ENCODE measurements at places on chromosomes 2 and 18.
A peak's percentile ranks its signal among the peaks of the same experiment; 100 is the strongest.

GRCh38 chr2:218371983-218372350, 10.1 kb upstream of the SLC11A1 start:
- DNase-seq = no peak

GRCh38 chr2:72827966-72828646, 2.3 kb upstream of the EXOC6B start:
- peak; percentile 41 for DNase-seq

DNA sequence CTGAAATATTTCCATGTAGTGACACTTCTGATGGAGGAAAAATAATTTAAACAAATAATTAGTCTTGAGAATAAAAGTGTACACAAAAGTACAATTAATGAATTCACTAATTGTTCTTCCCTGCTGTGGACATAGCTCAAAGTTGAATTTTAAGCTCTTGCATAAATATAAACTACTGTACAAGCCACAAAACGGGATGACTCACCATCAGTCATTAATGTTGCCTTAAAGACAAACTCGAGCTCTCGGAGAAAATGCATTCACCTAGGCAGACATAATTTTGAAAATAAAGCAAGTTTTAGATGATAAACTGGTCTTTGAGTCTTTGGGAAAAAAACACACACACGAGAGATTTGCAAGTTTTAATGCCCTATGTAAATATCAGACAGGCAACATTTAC, 436.4 kb downstream of the ZNF521 start:
- DNase-seq = peak; percentile 3

- no peak for DNase-seq
Observed at GRCh38 chr2:222250313-222250712, 48.5 kb downstream of the PAX3 start.

GRCh38 chr18:79853303-79853992, 55.7 kb downstream of the KCNG2 start:
- no peak for DNase-seq

DNA sequence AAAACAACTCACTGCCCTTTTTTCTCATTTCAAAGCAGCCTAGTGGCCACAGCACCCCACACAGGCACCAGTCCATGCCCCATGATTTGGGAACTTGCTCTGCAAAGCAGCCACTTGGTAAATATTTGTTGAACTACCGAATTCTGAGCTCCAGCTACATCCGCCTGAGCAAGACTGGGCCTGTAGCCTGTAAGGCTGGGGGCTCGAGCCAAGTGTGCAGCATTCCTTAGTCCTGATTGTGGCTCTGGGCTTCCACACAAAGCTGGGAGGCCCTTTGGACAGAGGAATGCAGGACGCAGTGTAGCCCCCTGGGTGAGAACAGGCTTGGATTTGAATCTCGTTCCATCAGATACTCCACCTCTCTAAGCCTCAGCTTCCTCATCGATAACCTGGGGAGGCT, 88.4 kb downstream of the ACTR2 start:
- no peak for DNase-seq

DNA sequence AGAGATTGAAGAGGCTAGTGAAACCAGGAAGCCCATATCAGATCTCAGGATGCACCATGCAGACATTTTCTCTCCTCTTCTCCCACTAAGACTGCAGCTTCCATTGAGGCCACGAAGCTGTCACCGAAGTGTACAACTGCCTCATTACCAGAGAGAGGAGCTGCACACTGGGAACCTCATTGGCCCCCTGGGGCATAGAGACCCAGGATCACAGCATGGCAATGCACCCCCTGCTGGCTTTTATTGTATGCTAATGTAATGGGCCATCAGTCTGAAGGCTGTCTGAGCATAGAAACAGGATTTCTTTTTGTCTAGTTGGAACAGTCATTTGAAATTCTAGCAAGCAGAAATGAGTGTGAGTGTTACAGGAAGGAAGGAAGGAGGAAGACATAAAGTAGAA, 861.6 kb upstream of the CELF4 start:
- DNase-seq = no peak

- DNase-seq = no peak
Observed at GRCh38 chr2:230155359-230155758, 64.4 kb downstream of the SP110 start.

- DNase-seq = no peak
Observed at GRCh38 chr2:23354554-23354953, 30.4 kb upstream of the KLHL29 start.

- DNase-seq = no peak
Observed at GRCh38 chr2:6676241-6676640, 189.5 kb downstream of the CMPK2 start.

- DNase-seq = peak; percentile 69
Observed at GRCh38 chr2:188199716-188200128, 92.0 kb upstream of the GULP1 start.

GRCh38 chr18:43869451-43870008, 592.2 kb upstream of the SYT4 start:
- DNase-seq = peak; percentile 86

DNA sequence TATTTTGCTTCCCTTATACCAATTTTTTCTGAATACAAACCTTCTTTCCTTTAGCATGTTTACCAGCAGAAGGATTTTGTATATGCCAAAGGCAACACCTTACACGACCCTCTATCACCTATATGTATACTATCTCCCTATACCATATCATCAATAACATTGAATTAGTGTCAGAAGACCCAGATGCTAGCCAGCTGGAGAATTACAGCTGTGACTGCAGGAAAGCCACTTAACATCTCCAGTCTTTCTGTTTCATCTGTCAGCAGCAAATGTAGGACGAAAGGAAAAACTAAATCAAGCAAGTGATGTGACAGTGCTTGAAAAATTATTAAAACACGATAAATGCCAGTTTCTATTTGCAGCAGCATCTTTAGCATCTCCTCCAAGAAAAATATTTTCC, 193.7 kb downstream of the STK39 start:
- no peak for DNase-seq

DNA sequence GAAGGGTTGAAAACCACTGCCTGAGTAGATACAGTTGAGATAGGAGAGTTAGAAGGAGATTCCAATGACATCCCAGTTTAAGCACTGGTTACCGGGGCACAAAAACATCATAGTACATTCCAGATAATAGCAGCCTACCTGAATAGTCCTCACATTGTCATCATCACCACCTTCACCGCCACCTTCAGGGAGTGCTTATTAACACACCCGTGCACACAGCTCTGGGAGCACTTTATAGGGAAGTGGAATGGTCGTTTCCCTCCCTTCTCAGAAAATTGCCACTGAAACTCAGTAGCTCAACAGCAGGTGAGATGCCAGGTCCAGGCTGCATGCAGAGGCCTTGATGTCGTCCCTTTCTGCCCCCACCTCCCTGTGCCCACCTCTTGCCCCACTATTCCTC, 8.2 kb downstream of the SERPINB7 start:
- DNase-seq = no peak

DNA sequence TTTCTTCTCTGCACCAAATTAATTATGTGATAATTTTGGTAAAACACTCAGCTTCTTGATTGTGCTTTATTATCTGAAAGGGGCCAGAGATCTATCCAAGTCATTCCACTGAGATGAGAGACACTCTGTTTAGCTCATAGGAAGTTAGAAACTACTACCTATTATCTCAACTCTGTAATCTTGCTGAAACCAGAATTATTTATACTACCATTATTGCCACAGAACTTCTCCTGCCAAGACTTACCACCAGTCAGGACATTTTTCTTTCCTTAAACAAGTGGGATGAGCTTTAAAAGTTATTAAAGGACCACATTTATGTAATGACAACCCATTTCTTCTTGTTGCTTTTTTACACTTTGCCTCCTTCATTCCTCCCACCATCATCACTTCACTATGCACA, 855.6 kb upstream of the PIK3C3 start:
- DNase-seq = no peak

DNA sequence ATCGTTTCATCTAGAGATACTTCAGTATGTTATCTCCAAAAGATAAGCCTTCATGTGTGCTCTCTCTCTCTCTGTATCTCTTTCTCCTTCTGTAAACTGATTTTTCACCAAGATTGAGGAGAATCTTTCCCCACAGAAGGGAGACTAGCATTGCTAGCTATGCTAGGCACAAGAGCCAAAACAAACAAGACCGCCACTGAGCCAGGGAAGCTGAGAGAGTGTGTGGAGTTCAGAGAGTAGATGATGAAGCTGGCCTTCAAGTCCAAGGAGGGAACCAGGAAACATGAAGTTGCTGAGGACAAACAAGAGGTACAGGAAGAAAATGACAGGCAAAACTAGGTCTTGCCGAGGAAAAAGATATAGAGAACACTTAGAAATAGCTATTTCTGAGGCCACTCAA, 23.4 kb downstream of the DAPL1 start:
- DNase-seq = peak; percentile 39

GRCh38 chr2:109497911-109498870, 115.6 kb downstream of the SEPTIN10 start:
- no peak for DNase-seq
